Upper lobe of right lung (tissue), 1 donor: ENCODE measurements at places on chromosomes 6 and 20. TPM values are rescaled to one million over a fixed set of nuclear protein-coding genes. Genes with fewer than 3 reads are reported as not detected.

DNA sequence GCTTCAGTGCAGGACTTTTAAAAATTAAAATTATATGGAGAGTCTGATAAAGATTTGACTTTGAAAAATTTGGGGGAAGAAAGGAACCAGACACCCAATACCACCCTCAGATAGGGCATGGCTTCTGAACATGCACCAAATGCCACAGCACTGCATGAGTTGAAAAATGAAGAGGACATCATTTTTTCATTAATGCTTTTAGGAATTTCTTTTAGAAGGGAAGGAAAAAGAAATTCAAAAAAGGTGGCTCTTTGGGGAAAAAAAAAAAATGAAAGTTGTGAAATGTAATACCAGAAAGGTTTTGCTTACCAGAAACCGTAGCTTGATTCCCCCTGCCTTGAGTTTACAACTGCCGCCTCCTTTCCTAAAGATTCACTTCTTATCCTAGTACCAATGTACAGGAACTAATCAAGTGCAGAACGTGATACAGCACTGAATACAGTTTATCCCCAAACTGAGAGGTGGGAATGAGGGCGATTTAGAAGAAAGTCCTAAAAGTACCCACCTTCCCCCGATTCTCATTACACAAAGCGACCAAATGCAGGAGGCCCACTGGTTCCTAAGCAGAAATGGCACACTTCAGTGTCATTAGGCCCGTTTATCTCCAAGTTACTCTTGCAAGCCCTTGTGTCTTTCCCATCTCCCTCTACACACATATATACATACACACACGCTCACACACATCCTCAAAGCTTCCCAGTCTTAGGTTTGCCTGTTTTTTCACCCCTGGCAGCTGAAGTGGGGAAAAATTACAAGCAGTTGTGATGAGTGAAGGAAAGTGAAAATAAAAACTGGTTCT lies 2.8 kb downstream of the PPP1R10 start:
- DNase-seq = no peak
- H3K27ac ChIP-seq = peak overlapping the region; percentile 99
- no peaks in the 10 kb centered on the region for H3K27me3 ChIP-seq
- peaks cover 18% of the 10 kb centered on the region for H3K36me3 ChIP-seq
- peak overlapping the region; percentile 70 for H3K4me3 ChIP-seq

DNA sequence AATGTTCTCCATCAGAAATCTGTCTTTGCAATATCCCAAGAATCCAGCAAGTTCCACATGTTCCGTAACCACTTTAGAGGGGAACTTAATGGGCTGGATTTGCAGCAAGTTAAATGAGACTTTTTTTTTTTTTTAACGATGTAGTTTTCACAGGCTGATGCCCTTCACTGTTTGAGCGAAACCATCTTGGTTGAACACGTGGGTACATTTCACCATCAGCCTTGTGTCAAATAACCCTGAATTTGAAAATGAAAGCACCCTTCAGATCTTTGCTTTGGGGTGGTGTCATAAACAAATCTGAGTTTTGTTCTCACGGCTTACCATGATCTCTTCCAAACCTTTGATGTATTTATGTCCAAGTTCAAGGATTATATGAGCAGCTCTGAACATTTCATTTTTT lies 73.7 kb upstream of the EXOC2 start:
- peak overlapping the region; percentile 18 for H3K4me3 ChIP-seq
- no peak for DNase-seq
- no peaks in the 10 kb centered on the region for H3K27me3 ChIP-seq
- peak overlapping the region; percentile 65 for H3K27ac ChIP-seq
- H3K4me1 ChIP-seq = peaks cover 7% of the 10 kb centered on the region

RTN4IP1 gene
- total RNA-seq = 3.2 TPM

RBBP8NL gene
- total RNA-seq = 0.64 TPM

- H3K4me3 ChIP-seq = no peak overlapping the region
- no peak for DNase-seq
- H3K4me1 ChIP-seq = peaks cover under 1% of the 10 kb centered on the region
- no peaks in the 10 kb centered on the region for H3K27me3 ChIP-seq
- H3K27ac ChIP-seq = no peak overlapping the region
- no peaks in the 10 kb centered on the region for H3K36me3 ChIP-seq
Measured at GRCh38 chr6:13678255-13678983, 33.2 kb downstream of the RANBP9 start.

LTA gene
- 0.46 TPM for total RNA-seq

MUCL3 gene
- total RNA-seq = 4.6 TPM

RIN2 gene
- total RNA-seq = 116 TPM

- H3K36me3 ChIP-seq = no peaks in the 10 kb centered on the region
- no peak for DNase-seq
- no peak overlapping the region for H3K27ac ChIP-seq
- H3K4me1 ChIP-seq = no peaks in the 10 kb centered on the region
Measured at GRCh38 chr6:72271531-72271930, 350.3 kb upstream of the KCNQ5 start.
